Mesendoderm (in vitro differentiated cells): ENCODE measurements at places on chromosomes 11 and 22.

- no peaks in the 10 kb centered on the region for H3K27me3 ChIP-seq
- H3K27ac ChIP-seq, result no peak overlapping the region
- DNase-seq, result peak; percentile 43
- peaks cover 3% of the 10 kb centered on the region for H3K4me1 ChIP-seq
Measured at GRCh38 chr22:23789638-23790037, 2.9 kb downstream of the SMARCB1 start.

- H3K36me3 ChIP-seq, result no peaks in the 10 kb centered on the region
- no peaks in the 10 kb centered on the region for H3K27me3 ChIP-seq
- H3K4me1 ChIP-seq, result peaks cover 2% of the 10 kb centered on the region
- no peak overlapping the region for H3K4me3 ChIP-seq
- no peak for DNase-seq
- no peak overlapping the region for H3K27ac ChIP-seq
Measured at GRCh38 chr11:33892906-33893594, 1.2 kb upstream of the LMO2 start.

GRCh38 chr22:47279337-47279736 lies 516.9 kb downstream of the TBC1D22A start:
- no peak overlapping the region for H3K27ac ChIP-seq
- no peak overlapping the region for H3K4me3 ChIP-seq
- H3K36me3 ChIP-seq, result no peaks in the 10 kb centered on the region

DNA sequence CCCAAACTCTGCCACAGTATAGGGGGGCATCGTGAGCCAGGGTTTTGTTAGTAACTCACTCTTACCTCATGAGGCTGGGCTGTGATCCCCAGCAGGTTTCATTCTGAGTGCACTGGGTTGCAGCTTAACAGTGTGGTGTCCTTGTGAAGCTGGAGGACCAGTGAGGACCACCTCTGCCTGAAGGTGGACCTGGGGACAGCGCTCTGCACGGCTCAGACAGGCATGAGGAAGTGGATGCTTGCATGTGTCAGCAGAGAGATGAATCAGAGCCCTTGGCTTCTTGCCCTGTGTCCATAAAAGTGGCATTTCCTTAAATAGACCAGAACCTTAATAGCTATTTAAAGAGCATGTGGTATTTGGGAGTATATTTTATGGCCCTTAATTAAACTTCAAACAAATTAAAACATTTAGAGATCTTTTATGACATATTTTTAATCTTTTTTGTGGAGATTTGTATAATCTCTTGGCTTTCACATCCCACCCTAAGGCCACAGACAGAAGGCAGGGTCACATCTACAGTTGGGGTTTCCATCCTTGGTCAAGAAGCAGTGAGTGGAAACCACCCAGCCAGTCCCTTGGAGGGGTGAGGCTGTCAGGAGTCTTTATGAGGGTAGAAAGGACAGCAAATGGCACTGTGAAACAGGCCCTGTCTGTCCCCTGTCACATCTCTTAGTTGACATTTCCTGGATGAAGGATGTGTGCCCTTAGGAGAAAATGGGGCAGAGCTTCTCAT lies 24.8 kb upstream of the ADORA2A start:
- no peaks in the 10 kb centered on the region for H3K27me3 ChIP-seq
- peaks cover 2% of the 10 kb centered on the region for H3K4me1 ChIP-seq
- H3K4me3 ChIP-seq, result no peak overlapping the region
- no peak for DNase-seq
- no peaks in the 10 kb centered on the region for H3K36me3 ChIP-seq
- no peak overlapping the region for H3K27ac ChIP-seq

- H3K4me3 ChIP-seq, result no peak overlapping the region
- no peak overlapping the region for H3K27ac ChIP-seq
- H3K27me3 ChIP-seq, result no peaks in the 10 kb centered on the region
- no peaks in the 10 kb centered on the region for H3K36me3 ChIP-seq
Measured at GRCh38 chr11:2561696-2562581, 117.1 kb downstream of the KCNQ1 start.

DNA sequence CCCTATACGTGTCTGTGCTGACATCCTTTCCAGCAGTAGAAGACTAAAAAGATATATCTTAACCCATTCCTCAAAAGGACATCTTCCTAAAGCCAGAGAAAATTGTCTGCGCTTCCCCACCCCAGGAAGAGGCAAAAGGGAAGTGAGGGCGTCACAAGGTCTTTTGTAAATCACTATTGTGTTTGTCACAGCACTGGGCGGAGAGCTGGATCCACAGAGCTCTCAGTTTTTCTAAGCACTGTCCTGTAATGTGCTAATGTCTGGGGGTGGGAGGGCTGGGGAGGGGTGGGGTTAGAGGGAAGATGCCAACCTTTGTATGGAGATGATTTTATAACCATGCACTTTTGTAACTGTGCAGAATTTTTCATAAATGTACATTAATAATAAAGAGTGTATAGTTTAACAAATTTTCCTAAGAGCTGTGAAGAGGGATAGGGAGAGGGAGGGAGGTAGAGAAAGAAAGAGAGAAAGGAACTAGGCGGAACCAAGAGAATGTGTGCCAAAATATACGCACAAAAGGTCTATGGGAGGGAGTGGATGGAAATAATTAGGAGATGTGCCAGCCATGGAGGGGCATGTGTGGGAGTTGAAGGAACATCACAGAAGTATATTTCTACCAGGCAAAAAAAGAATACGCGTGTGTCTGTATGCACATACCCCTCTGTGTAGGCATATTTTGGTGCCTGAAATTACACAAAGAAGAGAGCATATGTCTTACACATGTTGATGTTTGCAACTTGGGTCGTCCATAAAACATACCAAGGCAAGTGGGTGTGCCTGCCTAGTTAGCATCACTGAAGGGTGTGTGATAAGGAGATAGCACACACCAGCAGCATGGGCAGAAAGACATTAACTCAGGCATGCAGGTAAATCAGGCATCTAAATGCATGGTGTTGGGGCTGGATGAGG lies 9.8 kb downstream of the LRRC55 start:
- H3K4me1 ChIP-seq, result peaks cover 4% of the 10 kb centered on the region
- H3K4me3 ChIP-seq, result no peak overlapping the region
- no peak for DNase-seq
- H3K27me3 ChIP-seq, result no peaks in the 10 kb centered on the region
- no peak overlapping the region for H3K27ac ChIP-seq

GRCh38 chr11:118198370-118198769 lies 21.9 kb upstream of the SCN2B start:
- H3K4me3 ChIP-seq, result no peak overlapping the region
- H3K27ac ChIP-seq, result no peak overlapping the region
- peak; percentile 66 for DNase-seq
- no peaks in the 10 kb centered on the region for H3K4me1 ChIP-seq
- no peaks in the 10 kb centered on the region for H3K36me3 ChIP-seq
- no peaks in the 10 kb centered on the region for H3K27me3 ChIP-seq

DNA sequence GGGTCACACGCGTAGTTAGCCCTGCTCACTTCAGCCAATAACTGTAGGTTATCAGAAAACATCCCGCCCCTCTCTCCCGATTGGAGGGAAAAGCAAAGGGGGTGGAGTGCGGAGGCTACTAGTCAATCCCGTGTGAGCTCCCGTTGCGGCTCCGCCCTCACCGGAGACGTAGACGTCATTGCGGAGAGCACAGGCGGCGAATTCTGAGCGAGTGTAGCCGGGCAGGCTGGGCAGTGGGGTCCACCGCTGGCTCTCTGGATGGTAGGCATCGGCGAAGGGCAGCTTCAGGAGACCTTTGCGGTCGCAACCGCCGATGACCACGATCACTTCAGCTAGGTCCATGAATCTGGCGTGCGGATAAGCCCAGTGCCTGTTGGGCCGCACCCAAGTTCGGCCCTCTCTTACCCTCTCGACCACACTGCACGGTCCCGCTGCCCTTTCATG lies 4.7 kb downstream of the KLHL35 start:
- DNase-seq, result peak; percentile 81
- peaks cover 31% of the 10 kb centered on the region for H3K27me3 ChIP-seq
- peaks cover 5% of the 10 kb centered on the region for H3K4me1 ChIP-seq
- no peak overlapping the region for H3K27ac ChIP-seq

DNA sequence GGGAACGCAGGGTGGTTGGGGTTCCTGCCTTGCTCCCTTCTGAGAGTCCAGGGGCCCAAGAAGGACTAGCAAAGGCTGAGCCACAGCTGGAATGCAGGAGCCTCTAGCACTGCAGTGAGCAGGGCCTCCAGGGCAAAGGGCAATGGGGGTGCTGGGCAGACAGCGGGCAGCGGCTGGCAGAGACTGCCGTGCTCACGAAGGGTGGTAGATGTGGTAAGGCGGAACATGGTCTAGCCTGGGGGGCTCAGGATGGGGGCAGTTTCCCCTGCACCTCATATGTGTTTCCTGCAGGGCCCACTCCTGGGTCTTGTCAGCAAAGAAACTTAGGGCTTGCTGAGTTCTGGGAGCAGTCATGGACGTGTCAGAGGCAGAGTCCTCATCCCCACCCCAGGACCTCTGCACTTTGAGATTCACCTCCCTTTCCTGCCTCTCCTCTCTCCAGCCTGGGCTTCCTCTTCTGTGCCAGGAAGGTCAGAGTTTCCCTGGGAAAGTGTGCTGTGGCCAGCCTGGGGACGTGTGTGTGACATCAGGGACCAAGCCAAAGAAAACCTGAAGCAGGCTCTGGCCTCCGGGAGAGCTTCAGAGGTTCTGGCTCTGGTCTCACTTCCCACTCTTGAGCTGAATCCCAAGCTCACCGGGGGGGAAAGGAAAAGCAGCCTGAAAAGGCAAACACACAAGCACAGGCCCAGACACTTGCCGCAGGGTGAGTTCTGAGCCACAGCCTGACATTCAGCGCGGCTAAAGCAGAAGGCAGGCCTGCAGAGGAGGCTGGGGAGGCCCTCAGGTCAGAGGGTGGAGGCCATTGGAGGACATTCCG lies 4.4 kb downstream of the MOGAT2 start:
- H3K27me3 ChIP-seq, result no peaks in the 10 kb centered on the region
- no peak overlapping the region for H3K27ac ChIP-seq
- H3K4me3 ChIP-seq, result no peak overlapping the region
- H3K4me1 ChIP-seq, result no peaks in the 10 kb centered on the region

GRCh38 chr22:49079027-49079725 lies 748.5 kb downstream of the BRD1 start:
- H3K27me3 ChIP-seq, result no peaks in the 10 kb centered on the region
- H3K4me1 ChIP-seq, result peaks cover 2% of the 10 kb centered on the region
- DNase-seq, result no peak

- H3K4me3 ChIP-seq, result no peak overlapping the region
- no peak overlapping the region for H3K27ac ChIP-seq
- no peaks in the 10 kb centered on the region for H3K27me3 ChIP-seq
Measured at GRCh38 chr11:68988491-68988890, 7.7 kb upstream of the MRGPRD start.
